Stimulated activated CD4-positive, alpha-beta T cell treated with anti-CD3 and anti-CD28 coated beads, Interleukin-1b, Interleukin-23, amount 100 ng/mL, for 4 hours (primary cell): ENCODE measurements at places on chromosomes 4 and X.

DNA sequence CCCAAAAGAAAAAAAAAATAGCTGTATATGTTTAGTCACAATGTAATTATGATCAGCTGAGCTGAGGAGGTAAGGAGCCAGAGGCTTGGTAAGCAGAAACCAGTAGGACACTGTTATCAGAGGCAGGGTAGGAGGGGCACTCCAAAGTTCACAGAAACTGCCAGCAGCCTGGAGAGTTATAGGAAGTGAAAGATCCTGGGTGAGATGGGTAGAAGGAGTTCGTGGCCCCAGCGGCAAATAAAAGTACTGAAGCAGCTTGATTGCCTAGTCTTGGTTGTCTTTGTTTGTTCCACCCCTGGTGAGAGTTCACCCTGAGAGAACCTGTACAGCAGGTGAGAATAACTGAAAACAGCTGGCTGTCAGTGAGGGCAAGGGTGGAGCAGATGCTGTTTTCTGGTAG is 340.8 kb downstream of the ADGRL3 start:
- no peak for DNase-seq

GRCh38 chr4:156815717-156816359 is 155.8 kb downstream of the PDGFC start:
- DNase-seq = no peak

GRCh38 chrX:135345107-135345589 is 35.9 kb downstream of the ETDC start:
- no peak for DNase-seq

- DNase-seq = no peak
Measured at GRCh38 chr4:102638621-102639020, 122.1 kb downstream of the MANBA start.

- no peak for DNase-seq
Measured at GRCh38 chr4:69823048-69823447, 36.9 kb downstream of the SULT1E1 start.

- no peak for DNase-seq
Measured at GRCh38 chr4:71195924-71196323, 142.9 kb upstream of the SLC4A4 start.

DNA sequence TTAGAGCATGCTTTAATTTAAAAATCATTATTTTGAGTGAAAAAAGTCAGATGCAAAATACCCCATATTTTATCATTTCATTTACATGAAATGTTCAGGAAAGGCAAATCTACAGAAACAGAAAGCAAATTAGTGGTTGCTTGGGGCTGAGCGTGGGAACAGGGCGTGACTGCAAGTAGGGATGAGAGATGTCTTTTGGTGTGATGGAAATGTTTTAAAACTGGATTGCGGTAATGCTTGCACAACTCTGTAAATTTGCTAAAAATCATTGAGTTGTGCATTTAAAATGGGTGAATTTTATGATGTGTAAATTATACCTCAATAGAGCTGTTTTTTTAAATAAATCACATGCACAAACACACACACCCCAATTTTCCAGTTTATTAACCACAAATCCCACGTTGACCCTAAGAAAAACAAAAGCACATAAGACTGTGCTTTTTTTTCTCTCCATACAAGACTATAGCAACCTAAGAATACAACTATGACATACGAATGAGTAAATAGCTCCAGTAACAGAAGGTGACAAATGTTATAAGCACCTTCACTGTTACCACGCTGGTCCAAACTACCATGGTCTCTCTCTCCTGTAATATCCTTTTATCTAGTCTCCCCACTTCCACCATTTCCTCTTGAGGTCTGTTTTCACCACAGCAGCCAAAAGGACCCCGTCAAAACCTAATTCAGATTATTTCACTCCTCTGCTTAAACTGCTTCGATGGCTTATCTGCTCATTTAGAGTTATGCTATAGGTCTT is 37.2 kb downstream of the FRMD7 start:
- no peak for DNase-seq

- no peak for DNase-seq
Measured at GRCh38 chr4:24890561-24891126, 22.2 kb downstream of the CCDC149 start.

- no peak for DNase-seq
Measured at GRCh38 chr4:152356428-152357034, 179.4 kb downstream of the FBXW7 start.
